ENCODE measurements at places on chromosomes 12 and 14.

DNA sequence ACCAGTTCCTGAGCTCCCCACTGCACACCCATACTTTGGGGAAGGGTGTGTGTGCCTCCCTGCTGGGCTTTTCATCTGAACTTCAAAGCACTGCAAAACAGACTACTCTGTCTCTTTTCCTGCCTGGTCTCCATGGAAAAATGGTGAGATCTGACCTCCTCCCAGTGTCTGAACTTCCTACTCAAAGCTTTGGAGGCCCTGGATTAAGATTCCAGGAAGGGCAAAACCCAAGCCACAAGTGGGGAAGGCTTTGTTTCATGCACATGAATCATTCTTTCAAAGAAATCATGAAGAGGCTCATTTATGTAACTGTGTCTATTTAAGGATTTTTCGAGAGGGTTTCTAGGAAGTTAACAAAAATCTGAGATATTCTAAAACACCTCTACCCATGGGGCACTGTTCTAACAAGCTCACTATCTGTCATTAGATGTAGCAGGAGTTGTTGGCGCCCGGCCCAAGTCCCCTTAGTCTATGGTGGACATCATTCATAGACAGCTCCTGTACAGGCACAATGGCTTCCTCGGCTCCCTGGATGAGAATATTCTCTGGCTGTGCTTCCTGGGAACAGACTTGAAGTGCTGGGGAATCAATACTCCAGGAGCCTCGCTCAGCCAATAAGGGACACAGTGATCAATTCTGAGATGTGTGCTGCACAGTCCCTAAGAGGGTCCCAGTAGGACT is 224.0 kb downstream of the KTN1 start:
- DNase-seq, result peak; percentile 38

DNA sequence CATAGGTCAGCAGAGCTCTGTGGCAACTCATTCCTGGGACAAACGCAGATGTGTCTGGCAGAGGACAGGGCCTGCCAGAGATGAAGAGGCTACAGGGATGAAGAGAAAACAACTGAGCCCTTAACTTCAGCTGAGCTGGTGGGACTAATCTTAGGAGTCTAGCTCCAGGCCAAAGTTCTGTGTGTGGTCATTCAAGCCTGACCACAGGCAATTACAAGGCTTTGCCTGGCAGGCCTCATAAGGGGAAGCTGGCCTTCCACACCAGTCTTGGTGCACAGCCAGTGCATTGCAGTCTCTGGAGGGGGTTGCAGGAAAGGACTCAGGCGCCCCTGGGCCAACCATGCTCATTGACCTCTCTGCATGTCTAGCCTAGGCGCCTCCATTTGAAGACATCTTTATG is 127.6 kb upstream of the DAAM1 start:
- DNase-seq, result no peak

GRCh38 chr12:12885096-12885792 is 6.1 kb upstream of the GPRC5A start:
- DNase-seq, result no peak

GRCh38 chr12:46661110-46661845 is 164.5 kb downstream of the SLC38A4 start:
- peak; percentile 25 for DNase-seq

DNA sequence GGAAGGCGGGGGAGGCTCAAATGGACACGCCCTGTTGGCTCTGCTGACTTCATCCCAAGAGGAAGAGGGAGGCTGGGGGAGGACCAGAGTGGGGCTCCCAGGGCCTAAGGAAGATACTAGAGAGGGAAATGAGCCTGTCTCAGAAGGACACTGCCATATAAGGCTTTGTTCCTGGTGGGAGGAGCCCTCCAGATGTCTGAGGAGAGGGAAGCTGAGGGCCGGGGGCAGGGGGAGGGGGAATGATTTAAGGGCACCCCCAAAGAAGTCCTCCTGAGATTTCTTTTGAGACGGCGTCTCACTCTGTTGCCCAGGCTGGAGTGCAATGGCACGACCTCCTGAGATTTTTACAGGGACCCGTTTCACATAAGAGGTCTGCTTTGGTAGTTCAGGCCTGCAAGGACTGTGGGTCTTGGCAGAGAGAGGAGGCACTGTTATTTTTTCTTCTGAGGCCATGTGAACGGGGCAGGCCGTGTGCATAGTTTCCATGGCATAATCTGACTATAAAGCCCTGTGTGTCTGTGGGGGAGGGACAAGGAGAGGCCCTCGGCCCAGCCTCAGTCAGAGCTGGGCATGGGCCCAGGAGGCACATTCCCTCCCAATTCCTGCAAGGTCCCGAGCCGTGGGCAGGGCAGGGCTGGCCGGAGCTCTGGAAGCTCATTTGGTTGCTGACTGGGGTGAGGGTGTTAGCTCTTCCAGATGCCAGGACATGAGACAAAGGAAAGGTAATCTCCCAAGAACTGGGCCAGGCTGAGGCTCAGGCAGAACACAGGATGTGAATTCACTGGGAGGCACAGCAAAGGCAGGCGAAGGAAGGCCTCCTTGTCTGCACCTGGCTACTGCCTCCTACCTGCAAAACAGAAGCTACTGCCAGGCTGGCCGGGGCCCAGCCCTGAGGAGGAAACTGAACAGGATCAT is 22.2 kb upstream of the PLEKHG3 start:
- DNase-seq, result no peak

DNA sequence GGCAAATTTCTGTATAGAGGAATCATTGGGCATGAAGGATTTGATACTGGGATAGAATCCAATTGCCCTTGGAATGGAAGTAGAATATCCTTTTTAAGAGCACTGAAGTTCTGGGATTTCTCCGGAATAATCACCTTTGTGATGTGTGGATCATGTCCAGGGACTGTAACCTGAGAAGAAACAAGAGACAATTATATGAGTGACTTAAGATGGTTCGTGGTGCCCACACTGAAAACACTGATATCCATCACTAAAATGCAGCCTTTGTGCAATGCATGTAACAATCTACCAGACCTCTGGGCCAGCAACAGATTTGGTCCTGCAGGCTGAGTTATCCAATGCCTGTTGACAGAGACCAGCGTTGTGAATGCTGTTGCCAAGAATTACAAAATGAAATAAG is 48.5 kb downstream of the MDM2 start:
- no peak for DNase-seq

DNA sequence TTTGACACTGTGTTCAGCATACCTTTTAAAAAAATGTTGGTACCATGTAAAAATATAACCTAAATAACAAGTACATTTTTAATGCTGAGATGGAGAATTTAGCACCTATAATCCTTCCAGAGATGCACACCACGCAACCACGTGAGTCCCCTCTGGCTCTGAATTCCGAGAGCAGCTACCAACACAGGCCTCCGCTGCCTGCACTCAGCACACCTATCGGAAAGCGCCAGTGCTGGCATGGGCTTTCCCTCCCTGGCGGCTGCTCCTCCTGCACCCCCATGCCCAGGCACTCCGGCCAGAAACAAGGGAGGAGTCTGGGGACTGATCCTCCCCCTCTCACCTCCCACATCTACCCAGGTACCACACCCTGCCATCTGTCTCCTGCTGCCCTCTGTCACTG is 47.0 kb downstream of the ITPK1 start:
- DNase-seq, result no peak

GRCh38 chr12:59193476-59194050 is 273.3 kb upstream of the LRIG3 start:
- no peak for DNase-seq

GRCh38 chr12:63844391-63845341 is at the start of gene SRGAP1:
TSS of gene SRGAP1 (plus strand) at chr12:63844700. CDS start at chr12:63844817, 117 bp downstream.
- peak; percentile 18 for DNase-seq

DNA sequence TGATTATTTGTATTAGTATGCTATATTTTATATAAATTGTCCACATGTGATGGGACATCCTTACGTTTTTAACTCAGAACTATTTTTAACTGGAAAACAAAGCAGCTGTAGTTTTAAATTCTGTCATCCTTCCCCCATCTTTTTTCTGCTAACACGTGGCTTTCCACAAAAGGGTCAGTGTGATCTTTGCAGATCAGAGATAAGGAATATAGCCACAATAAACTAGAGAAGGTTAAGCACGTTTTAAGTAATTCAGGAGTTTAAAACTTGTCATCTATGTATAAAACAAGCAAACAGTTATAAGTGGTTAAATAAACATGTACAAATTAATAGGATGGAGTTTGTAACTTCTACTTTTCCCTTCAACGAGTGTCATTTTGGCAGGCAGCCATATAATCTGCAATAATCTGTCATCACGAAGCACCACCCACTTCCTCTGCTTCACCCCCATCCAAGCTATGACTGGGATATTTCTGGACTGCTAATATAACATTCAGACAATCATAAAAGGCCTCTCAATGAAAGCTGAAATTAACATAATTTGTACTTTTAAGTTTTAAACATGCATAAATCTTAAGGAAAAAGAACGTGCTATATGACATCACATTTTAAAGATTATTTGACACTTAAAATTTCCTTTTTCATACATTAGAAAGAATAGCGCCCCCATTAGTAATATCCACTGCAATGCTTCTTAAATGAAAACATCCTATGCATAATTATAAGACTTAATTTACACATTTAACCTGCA is 15.3 kb downstream of the TAOK3 start:
- peak; percentile 78 for DNase-seq

GRCh38 chr12:6469092-6469491 is 1.4 kb downstream of the VAMP1 start:
- peak; percentile 38 for DNase-seq

GRCh38 chr14:35480119-35480769 is 53.7 kb upstream of the INSM2 start:
- no peak for DNase-seq

DNA sequence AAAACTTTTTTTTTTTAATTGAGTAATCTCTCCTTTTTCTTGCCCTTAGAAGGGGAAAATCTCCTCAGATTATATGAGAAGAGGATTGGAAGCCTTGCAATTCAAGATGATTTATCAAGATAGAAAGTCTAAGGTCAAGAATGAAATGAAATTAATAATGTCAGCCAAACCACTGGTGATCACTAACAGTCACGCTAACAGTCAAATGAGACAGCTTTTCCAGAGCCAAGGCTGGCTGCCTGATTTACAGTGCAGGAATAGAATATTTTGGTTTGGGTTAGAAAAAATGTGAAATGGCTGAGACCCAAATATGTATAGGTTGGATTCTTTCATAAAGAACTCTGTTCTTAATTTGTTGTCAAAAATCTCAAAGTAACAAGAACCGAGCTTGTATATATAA is 204.3 kb downstream of the PPM1H start:
- DNase-seq, result no peak

DNA sequence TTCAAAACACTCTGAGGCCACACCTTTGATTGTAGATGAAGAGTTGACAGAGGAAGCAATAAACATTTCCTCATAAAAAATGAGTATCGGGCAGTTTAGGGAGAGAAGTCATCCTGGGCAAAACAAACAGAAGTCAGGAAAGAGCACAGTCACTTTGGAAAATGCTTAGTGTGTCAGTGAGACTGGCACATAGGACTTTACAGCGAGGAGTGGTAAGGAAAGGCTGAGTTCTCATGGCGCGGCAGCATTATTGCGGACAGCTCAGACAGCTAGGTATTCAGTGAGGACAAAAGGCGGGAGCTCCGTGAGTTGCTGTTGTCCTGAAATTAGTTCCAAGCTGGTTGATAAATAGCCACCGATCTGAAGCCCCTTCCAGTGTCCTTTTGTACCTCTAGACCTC is 229.9 kb downstream of the SNAPC1 start:
- DNase-seq, result no peak

- no peak for DNase-seq
These were observed 91.4 kb downstream of the NCOR2 start for GRCh38 chr12:124476011-124476400.

DNA sequence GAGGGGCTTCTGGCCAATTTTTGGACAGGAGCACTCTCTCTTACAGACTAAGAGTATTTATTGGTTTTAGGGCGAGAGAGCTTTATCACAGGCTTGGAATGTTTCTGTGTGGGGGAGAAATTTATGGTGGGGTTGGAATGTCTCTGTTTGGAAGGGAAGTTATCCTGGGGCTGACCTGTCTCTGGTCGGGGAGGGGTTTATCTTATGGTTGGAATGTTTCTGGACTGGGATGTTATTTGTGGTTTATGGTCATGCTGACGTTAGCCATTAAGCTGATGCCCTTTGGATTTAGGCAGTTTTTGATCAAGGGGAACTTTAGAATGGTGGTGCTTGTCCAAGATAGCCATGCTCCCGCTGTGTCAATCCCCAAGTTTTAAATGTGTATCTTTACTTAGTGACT is 614.8 kb downstream of the DIO2 start:
- DNase-seq, result no peak

- no peak for DNase-seq
These were observed 6.5 kb downstream of the DDX51 start for GRCh38 chr12:132137483-132138125.

- DNase-seq, result no peak
These were observed 16.3 kb upstream of the CD9 start for GRCh38 chr12:6183689-6184428.

DNA sequence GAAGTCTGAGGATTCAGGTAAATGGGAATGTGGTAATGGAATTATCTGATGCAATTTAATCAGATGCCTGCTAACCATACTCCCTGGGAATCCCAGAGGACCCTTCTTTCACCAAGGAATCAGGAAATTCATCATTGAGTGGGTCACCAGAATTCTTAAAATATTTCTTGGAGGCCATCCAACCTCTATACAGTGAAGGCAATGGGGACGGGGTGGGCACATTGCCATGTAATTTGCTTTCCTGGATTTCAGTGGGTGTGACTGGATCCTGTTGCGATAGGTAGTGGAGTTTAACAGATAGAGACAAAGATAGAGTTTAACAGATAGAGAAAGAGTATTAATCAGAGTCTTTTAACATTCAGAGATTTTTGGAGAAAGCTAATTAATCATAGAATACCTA is 394.4 kb downstream of the DAD1 start:
- no peak for DNase-seq

DNA sequence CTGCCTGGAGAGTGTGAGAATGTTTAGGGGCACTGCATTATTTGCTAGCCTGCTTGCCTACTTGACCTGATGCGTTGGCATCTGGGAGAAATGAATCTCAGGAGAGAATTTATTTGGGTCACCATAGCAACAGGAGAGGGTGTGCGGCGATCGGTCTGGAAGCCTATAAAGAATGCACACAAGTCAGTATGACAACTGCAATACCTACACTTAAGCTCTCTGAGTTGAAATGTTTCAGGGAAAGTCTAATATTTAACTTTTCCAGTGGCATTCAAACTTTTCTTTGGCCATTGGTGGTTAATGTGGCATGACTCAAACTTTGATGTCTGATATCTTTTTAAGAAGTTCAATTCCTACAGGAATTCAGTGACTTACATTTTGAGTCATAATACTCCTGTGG is 205.1 kb downstream of the NEDD1 start:
- no peak for DNase-seq

GRCh38 chr14:76930549-76930948 is 98.0 kb downstream of the IRF2BPL start:
- DNase-seq, result no peak
